ENCODE measurements at places on chromosomes 6 and 20.

- DNase-seq, result no peak
Measured at GRCh38 chr20:58014628-58015315, 213.7 kb downstream of the ANKRD60 start.

DNA sequence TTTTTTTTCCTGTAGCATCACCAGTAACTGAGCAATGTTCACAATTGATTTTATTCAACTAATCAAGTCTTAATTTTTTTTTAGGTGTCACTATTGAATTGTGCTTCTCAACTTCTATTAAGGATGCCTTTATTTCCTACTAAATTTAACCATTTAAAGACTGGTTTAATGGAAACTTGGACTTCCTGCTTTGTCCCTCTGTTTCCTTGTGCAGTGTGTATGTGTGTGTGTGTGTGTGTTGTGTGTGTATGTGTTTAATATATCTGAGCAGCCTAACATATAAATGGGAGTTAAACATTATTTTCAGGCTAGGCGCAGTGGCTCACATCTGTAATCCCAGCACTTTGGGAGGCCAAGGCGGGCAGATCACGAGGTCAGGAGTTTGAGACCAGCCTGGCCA is 1.8 kb downstream of the SERPINB6 start:
- no peak for DNase-seq

DNA sequence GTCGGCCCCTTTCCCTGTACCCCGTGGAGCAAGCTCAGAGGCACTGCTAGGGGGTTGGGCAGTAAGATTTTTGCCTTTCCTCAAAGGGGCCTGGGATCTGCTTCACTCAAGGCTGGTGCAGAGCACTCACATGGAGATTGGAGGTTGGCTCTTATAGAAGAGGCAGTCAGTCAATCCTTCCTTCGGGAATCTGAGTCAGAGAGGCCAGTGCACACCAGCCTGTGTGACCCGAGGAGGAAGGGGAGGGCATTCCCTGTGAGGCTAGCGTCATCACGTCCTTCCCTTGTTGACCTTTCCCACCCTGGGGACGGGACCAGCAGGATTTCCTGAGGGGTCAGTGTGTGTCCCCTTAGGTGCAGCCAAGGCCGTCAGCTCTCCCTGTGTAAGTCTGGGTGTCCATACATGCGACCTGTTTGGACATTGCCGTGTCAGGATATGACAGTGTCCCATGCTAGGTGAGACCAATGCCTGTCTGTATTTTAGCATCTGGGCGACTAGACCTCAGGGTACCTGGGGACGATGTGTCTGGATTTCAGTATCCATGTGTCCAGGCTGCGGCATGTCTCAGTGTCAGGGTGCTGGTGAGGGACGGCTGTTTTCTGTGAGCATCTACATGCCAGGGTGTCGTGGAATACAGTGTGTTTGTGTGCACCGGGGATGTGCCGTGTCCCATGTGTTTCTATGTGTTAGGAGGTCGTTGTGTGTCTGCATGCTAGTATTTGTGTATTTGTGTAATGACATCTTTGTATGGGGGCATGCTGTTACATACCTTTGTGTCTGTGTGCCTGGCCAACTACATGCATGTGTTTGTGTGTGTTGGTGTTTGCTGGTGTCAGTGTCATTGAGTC is 2.8 kb upstream of the ZNF512B start:
- DNase-seq, result no peak

GRCh38 chr20:4082406-4083097 is 67.2 kb upstream of the RNF24 start:
- peak; percentile 8 for DNase-seq

DNA sequence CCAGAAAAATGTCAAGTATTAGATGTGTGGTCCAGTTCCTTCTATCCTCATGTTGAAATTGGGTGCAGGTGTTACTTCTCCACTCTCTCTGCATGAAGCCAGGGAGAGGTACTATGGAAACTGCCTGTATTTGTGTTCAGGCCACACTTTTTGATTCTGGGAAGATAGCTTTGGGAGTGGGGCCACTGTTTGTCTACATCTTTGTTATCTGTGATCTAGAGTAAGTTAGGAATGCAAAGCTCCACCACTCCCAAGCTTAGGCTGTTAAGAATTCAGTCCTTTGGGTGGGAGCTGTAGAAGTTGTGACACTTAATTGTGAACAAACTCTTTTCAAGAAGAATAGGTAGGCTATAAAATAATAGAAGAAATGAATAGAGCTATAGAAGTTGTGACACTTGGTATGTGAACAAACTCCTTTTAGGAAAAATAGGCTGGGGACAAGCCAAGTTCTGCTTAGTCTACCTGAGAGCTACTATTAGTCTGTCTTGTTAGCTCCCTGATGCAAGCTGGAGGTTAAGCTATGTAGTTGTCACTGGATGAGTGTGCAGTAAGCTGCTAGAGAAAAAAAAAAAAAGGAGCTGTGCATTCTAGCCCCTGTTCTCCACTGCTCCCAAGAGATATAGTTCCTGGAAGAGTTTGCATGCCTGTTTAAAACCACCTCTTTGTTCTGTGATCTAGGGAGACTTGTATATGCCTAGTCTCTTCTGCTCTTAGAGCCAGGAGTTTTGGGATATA is 7.1 kb upstream of the GFRAL start:
- no peak for DNase-seq

DNA sequence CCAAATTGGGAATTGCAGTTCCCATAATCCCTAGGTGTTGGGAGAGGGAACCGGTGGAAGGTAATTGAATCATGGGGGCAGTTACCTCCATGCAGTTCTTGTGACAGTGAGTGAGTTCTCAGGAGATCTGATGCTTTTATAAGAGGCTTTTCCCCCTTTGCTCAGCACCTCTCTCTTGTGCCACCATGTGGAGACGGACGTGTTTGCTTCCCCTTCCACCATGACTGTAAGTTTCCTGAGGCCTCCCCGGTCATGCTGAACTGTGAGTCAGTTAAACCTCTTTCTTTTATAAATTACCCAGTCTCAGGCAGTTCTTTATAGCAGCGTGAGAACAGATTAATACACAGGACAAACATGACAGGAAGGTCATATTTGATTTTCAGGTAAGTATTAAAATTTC is 25.3 kb upstream of the HECA start:
- no peak for DNase-seq

DNA sequence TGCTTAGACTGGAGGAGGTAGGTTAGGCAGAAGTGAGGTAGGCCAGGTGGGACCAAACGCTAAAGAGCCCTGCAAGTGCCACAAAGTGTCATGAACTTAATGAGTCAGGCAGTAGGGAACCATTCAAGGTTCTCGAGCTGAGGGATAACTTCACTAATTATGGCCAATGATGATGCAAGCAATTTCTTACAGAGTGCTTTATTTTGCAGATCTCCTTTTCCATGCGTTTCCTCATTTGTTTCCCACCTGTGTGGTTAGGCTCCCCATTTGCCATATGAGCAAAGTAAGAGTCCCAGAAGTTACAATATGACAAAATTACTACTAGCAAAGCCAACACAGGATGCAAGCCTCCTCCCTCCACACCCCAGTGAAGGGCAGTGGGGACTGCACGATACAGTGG is 36.5 kb upstream of the PSMF1 start:
- no peak for DNase-seq

GRCh38 chr6:11909696-11910132 is 102.4 kb upstream of the HIVEP1 start:
- DNase-seq, result no peak

- no peak for DNase-seq
Measured at GRCh38 chr6:56073761-56074160, 173.6 kb downstream of the COL21A1 start.

GRCh38 chr20:50348096-50348495 is 157.5 kb downstream of the CEBPB start:
- no peak for DNase-seq

GRCh38 chr6:142878407-142878806 is 66.6 kb downstream of the HIVEP2 start:
- DNase-seq, result no peak

GRCh38 chr20:62387933-62388635 is 1.2 kb downstream of the RPS21 start:
- no peak for DNase-seq

DNA sequence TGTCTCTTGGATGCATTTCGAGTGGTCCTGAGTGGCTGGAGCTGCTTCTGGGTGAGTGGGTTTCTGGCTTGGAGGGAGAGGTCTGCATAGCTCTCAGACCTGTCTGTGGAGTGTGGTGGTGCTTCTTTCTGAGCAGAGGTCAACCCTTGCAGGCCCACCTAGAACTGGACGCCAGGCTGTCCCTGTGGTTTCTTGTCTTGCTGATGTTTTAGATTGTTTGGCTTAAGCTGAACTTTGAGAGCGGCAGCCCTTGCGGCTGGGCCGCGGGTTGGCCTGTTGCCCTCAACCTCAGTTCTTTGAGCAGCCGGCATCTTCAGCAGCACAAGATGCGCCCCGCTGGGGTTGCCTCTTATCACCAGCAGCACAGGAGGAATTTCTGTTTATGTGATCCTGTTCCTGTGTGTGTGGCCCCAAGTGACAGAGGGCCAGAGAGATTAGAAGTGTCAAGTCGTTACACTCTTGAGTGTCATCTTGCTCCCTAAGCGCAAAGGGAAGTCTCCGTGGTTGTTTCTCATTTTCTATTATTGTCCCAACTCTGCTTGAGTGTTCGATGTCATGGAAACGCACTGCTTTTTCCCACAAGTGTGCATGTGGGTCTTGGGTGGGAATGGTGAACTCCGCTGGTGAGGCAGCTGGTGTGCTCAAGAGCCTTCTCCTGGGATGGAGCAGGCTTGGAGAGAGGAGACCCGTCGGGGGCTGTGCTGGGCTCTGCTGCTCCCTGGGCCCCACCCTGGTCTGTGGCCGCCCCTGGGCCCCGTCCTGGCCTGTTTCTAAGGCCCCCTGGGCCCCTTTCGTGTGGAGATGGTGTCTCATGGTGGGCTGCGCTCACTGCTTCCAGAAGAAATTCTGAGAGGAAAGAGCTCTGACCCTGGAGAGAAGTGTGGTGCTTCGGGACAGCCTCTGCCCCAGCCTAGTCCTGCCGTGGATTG is 20.1 kb upstream of the SLC22A1 start:
- no peak for DNase-seq

GRCh38 chr6:134398453-134398852 is 80.5 kb upstream of the SGK1 start:
- DNase-seq, result no peak
